ENCODE measurements at places on chromosomes 5 and 9.

- DNase-seq: no peak
Observed at GRCh38 chr5:35847961-35848360, 8.7 kb upstream of the IL7R start.

DNA sequence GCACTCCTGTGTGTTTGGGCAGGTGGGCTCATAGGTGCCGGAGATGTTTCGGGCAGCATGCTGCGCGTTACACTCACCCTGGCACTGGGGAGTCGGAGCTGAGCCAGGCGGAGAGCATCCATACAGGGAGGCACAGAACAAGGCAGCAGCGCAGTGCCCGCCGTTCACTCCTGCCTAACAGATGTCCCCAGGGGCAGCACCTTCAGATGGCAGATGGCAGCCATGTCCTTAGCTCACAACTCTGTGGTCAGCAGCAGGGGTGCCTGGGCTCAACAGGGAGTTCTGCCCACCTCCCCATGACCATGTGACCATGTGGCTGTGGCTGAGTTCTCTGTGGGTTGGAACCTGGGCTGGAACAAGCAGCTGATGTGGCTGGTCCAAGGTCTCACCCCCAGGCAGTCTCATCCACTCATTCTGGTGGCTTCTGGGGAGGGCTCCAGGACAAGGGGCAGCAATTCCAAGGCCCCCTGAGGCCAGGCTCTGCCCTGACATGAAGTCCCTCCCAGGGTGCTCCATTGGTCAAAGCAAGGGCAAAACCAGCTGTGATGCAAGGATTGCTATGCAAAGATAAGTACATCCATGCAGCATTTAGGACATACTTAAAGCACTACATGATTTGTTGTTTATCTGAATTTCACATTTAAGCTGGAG is 64.2 kb downstream of the MRPL36 start:
- no peak for DNase-seq

- no peak for DNase-seq
Observed at GRCh38 chr5:102797322-102797884, 42.3 kb downstream of the PAM start.

- DNase-seq: no peak
Observed at GRCh38 chr9:127778280-127779135, at the start of gene SH2D3C. TSS of gene SH2D3C (minus strand) at chr9:127778666. CDS start at chr9:127778627, 39 bp downstream.

DNA sequence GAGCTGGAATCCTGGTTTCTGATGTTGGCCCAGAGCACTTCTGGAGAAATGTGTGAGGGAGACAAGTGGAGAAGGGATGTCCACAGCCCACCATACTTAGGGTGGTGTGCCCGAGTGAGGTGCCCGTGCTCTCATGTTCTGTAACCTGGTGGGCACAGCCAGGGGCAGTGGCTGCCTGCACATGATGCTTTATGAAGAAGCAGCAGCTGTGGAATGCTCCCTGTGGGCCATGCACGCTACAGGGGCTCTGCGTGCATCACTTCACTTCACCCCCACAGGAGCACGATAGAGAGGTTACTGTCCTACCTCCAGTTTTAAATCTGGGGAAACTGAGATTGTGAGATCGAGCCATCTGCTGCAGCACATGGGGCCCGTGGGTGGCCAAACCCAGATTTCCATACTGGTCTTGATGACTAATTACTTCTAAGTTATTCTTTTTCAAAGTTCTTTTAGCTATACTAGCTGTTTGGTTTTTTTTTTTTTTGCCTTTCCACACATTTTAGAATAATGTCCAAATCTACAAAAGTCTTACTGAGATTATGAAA is 441.6 kb downstream of the GADD45G start:
- no peak for DNase-seq

- DNase-seq: no peak
Observed at GRCh38 chr5:55324815-55325418, 17.1 kb downstream of the MTREX start.

DNA sequence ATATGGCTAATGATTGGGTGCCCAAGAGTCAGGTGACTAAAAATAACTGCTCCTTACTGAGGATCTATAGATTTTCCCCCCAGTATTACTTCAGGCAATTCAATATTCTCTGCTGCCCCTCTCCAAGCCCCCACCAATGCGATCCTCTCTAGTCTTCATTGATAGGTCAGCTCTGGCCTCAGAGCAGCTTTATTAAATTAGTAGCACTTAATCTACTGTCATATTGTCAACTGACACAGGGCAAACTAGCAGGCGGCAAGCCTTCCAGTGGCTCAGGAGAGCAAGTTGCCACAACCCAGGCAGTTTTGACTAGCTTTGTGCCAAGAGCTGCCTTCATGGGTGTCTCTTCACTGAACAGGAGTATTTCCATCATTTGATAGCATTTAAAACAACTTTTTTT is 462.9 kb downstream of the BNC2 start:
- no peak for DNase-seq

DNA sequence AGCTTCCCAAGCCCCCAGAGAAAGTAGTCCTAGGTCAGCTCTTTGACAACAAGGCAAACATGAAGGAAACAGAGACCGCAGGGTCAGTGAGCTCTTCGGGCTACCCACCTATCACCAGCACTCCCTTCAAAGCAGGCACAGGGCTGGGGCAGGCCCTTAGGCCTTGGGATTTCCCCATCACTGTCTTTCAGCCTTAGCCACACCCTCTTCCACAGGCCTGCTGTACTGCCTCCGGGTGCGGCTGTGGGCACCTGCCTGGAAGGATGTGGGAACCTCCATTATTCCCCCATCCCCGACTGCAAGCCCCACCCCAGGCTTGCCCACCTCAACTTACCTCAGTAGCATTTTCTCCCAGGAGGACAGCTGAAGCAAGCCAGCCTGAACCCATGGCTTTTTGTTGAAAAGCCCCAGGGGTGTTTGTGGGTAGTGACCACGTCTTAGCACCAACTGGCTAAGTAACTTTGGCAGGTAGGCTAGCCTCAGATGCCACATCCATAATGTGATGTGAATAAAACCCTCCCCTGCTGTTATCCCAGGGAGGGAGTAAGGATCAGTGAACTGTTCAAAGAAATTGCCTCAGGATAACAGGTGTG is 100.2 kb downstream of the PIK3R1 start:
- DNase-seq: no peak

DNA sequence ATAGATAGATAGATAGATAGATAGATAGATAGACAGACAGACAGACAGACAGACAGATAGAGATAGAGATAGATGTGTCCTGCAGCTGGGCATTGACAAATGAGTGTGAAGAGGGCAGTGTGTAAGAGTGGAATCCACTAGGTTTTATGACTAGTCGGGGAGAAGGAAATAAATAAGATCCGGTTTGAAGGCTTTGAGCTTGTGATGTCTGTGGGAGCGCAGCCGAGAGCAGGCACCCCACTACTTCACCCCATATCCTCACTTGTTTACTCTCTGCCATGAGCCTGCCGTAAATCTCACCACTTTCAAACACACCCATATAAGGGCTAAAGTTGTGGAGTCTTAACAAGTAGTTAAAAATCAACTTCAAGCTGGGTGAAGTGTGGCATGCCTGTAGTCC is 1.4 kb upstream of the SUSD1 start:
- DNase-seq: no peak

All from SHP77 (cell line).